ENCODE measurements at places on chromosomes 1 and 21.

- no peak overlapping the region for H3K4me3 ChIP-seq
- H3K27ac ChIP-seq, result no peak overlapping the region
- H3K36me3 ChIP-seq, result no peaks in the 10 kb centered on the region
- H3K4me1 ChIP-seq, result peaks cover 6% of the 10 kb centered on the region
Observed at GRCh38 chr1:79629414-79629813, 622.9 kb upstream of the ADGRL4 start.

- DNase-seq, result no peak
- H3K36me3 ChIP-seq, result no peaks in the 10 kb centered on the region
- no peaks in the 10 kb centered on the region for H3K27me3 ChIP-seq
- H3K4me3 ChIP-seq, result no peak overlapping the region
- no peaks in the 10 kb centered on the region for H3K4me1 ChIP-seq
Observed at GRCh38 chr1:91821126-91821868, 64.7 kb downstream of the TGFBR3 start.

DNA sequence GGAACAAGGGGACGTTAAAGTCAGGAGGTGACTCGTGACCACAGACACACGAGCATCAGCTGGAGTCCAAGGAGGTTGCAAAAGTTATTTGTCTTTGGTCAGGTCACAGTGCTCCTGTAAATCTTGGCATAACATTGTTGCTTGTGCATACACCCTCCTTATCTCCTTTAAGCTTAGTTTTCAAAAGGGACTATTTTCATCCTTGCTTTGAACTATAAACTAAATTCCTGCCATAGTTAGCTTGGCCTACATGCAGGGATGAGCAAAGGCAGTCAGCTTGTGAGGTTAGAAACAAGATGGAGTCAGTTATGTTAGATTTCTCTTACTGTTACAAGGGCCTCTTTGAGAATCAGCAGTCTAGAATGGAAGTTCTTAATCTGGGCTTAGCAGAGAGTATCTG, 28.0 kb upstream of the FASLG start:
- DNase-seq, result no peak
- H3K27ac ChIP-seq, result peak overlapping the region; percentile 58
- H3K4me1 ChIP-seq, result peaks cover 19% of the 10 kb centered on the region

DNA sequence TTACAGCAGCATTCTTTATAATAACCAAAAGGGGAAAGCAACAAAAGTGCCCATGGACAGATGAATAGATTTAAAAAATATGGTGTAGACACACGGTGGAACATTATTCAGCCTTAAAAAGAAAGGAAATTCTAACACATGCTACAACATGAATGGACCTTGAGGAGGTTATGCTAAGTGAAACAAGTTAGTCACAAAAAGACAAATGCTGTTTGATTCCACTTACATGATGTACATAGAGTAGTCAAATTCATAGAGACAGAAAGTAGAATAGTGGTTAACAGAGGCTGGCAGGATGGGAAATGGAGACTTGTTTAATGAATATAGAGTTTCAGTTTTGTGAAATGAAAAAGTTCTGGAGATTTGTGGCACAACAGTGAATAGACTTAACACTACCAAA, 151.4 kb downstream of the CYYR1 start:
- no peak overlapping the region for H3K4me3 ChIP-seq
- no peaks in the 10 kb centered on the region for H3K27me3 ChIP-seq
- no peaks in the 10 kb centered on the region for H3K36me3 ChIP-seq
- no peak overlapping the region for H3K27ac ChIP-seq
- DNase-seq, result no peak

- no peaks in the 10 kb centered on the region for H3K36me3 ChIP-seq
- H3K4me3 ChIP-seq, result no peak overlapping the region
- H3K27me3 ChIP-seq, result no peaks in the 10 kb centered on the region
- H3K4me1 ChIP-seq, result peaks cover under 1% of the 10 kb centered on the region
- H3K27ac ChIP-seq, result no peak overlapping the region
- DNase-seq, result no peak
Observed at GRCh38 chr1:180778782-180779398, 133.8 kb upstream of the KIAA1614 start.

DNA sequence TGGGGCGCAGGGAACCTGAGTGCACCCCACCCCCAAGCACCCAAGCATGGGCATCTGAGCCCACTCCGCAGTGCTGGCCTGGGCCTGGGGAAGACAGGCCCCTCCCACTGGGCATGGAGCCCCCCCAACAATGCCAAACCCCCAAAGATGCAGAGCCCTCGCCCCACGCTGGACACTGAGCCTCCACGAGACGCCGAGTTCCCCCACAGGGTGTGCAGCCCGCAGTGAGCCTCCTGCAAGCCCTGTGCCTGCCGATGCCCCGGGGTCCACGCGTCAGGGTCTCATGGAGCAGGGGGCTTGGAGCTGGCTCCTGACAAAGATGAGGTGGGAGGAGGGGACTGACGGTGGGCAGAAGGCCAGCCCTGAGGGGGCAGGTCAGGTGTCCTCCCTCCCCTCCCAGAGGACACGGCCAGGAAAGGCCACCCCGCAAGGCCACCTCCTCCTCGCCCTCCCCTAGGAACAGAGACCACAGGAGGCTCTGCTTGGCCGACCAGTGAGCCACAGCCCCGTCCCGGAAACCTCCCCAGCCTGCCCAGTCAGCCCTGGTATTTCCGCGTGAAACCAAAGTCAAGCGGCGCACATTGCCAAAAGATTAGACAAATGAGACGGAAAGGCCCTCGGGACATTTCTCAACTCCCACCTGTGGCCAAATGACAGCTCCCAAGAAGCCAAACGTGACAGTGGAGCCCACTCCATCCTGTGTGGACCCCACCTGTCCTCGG, 33.4 kb downstream of the MEGF6 start:
- H3K36me3 ChIP-seq, result no peaks in the 10 kb centered on the region
- H3K27ac ChIP-seq, result no peak overlapping the region
- no peak for DNase-seq
- no peak overlapping the region for H3K4me3 ChIP-seq
- H3K27me3 ChIP-seq, result no peaks in the 10 kb centered on the region

DNA sequence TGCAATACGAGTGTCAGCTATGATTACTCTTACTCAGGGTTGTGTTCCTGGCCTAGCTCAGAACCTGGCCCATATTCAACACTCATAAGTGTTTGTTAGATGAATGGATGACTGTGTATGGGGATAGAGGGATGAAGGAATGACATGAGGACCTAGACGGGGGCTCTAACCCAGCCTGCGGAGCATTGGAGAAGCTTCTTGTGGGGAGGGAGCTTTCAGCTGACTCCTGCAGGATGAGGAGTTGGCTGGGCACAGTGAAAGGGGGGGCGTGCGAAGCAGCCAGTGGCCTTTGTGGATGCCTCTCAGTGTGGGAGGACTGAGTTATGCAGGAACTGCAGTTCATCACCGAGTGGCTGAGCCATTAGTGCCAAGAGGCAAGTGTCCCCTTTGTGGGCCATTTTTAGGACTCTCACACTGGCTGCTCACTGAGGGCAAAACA, 1.2 kb upstream of the EXTL1 start:
- no peak overlapping the region for H3K4me3 ChIP-seq
- no peak for DNase-seq
- no peak overlapping the region for H3K27ac ChIP-seq
- no peaks in the 10 kb centered on the region for H3K36me3 ChIP-seq
- H3K4me1 ChIP-seq, result peaks cover 5% of the 10 kb centered on the region

- DNase-seq, result no peak
- no peaks in the 10 kb centered on the region for H3K27me3 ChIP-seq
- H3K4me3 ChIP-seq, result no peak overlapping the region
Observed at GRCh38 chr1:178539291-178539690, 26.4 kb downstream of the TEX35 start.

DNA sequence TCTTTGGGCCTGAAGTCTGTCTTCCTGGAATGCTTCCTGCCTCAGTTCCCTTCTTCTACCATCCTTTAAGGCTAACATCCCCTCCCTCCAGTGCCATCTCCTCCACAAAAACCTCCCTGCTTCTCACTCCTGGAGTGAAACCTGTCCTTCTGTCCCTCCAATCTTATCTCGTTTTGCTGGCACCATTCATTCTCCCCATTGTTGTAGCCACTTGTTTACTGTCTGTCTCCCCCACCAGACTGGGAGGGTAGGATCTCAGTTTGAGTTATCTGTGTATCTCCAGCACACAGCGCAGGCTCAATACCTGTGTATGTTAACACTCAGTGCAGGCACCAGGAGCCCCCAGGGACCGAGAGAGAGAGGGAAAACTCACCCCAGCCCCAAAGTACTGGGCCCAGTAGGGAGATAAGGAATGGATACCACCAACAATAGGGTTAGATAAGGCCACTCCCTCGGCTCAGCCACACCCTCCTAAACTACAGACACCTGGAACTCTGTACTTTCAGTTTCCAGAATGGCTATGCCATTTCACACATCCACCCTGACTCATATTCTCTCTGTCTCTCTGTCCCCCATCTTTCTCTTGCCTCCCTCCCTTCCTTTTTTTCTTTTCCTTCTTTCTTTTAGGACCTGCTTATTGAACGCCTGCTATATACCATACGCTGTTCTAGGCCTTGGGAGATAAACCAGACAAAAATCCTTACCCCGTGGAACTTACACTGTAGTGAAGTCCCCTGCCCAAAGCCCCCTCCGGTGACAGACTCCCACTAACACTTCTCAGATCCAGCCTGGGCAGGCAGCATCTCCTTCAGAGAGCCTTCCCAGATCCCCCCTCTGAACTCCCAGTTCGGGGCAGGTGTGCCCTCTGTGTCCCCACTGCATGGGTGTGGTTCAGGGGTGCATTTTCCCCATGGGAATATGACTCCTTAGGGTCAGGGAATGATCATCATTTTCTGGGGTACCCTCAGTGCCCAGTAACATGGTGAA, 3.3 kb upstream of the SSBP3 start:
- peak overlapping the region; percentile 72 for H3K27ac ChIP-seq
- H3K4me3 ChIP-seq, result no peak overlapping the region
- H3K36me3 ChIP-seq, result no peaks in the 10 kb centered on the region

GRCh38 chr1:200751717-200752116, 13.0 kb downstream of the CAMSAP2 start:
- H3K4me1 ChIP-seq, result peaks cover 18% of the 10 kb centered on the region
- H3K27ac ChIP-seq, result no peak overlapping the region
- H3K27me3 ChIP-seq, result no peaks in the 10 kb centered on the region
- no peak for DNase-seq
- peaks cover 46% of the 10 kb centered on the region for H3K36me3 ChIP-seq

- no peak overlapping the region for H3K27ac ChIP-seq
- no peak overlapping the region for H3K4me3 ChIP-seq
- H3K36me3 ChIP-seq, result no peaks in the 10 kb centered on the region
Observed at GRCh38 chr1:44832056-44832705, 10.9 kb downstream of the PTCH2 start.

DNA sequence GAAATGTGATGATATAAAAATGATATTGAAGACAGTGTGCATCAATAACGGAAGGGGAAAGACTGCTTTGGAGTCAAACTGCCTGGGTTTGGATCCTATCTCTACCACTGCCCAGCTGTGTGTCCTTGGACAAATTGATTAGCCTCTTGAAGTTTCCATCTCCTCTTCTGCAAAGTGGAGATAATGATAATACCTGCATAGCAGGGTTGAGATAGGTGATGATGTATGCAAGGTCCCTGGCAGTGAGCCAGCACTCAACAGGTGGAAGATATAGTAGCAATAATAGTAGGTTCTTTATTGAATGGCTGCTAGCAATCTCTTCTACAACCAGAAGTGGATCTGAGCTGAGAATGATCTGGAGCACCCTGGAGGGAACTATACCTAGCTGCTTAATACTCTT, 166.7 kb downstream of the MIS18A start:
- no peak overlapping the region for H3K4me3 ChIP-seq
- no peaks in the 10 kb centered on the region for H3K36me3 ChIP-seq
- no peak overlapping the region for H3K27ac ChIP-seq
- DNase-seq, result no peak
- H3K4me1 ChIP-seq, result no peaks in the 10 kb centered on the region

DNA sequence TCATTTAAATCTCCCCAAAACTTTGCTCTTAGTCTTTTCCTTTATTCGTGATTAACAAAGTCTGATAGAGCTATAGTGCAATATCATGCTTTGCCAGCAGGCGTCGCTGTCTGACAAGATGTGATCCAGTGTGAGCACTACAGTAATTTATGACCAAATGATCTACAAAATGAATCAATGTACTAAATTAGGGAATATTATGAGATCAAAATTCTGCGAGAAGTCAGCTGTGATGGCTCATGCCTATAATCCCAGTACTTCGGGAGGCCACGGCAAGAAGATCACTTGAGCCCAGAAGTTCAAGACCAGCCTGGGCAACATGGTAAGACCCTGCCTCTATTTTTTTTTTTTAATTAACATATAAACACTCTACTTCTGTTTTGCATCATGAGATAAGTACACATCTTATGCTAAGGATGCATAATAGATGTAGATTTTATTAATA, 3.6 kb upstream of the SPSB1 start:
- no peak for DNase-seq
- peaks cover 9% of the 10 kb centered on the region for H3K4me1 ChIP-seq
- no peaks in the 10 kb centered on the region for H3K36me3 ChIP-seq

DNA sequence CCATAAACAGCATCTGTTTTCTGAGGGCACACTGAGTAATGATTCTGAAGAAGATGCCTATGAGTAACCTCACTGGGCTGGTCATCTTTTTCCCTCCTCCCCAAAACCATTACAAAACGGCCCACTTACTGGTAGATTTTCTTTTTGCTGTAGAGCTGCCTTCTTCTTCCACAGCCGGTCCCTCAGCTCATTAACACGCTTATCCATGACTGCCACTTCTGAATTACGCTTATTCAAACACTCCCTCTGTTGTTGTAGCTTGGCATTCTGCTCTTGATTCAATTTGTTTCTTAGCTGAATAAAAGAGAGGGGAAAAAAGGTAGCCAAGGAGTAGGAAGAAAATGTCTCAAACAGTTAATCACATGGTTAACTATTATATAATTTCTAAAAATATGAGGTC, 43.1 kb downstream of the TP53BP2 start:
- H3K4me3 ChIP-seq, result no peak overlapping the region
- DNase-seq, result no peak
- no peak overlapping the region for H3K27ac ChIP-seq
- no peaks in the 10 kb centered on the region for H3K4me1 ChIP-seq
- peaks cover 15% of the 10 kb centered on the region for H3K36me3 ChIP-seq

DNA sequence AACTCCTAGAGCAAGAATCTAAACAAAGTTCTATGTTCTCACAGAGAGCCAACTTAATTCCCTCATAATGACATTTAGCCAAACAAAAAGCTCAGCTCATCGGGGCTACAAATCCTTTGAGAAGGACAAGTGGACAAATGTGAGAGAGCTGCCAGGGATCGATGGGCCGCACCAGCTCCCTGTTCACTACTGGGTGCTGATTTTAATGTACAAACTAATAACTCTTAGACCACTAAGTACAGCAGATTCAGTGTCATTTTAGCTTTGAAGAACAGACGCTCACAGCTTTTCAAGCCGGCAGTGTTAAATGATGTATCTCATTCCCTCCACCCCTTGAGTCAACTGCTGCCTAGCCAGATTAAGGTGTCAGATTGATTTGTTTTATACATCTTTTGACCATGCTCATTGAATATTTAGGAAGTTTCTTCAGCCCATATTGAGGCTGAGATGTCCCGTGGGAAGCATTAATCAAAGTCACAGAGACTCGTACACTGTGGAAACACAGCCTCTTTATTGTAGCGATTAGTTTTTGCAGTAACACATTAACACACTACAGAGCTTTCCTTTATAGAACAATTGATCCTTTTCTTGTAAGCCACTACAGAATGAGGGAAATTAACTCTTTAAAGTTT, 21.1 kb downstream of the PROX1 start:
- H3K27ac ChIP-seq, result no peak overlapping the region
- no peak for DNase-seq
- no peaks in the 10 kb centered on the region for H3K36me3 ChIP-seq
- no peak overlapping the region for H3K4me3 ChIP-seq
- no peaks in the 10 kb centered on the region for H3K27me3 ChIP-seq
- no peaks in the 10 kb centered on the region for H3K4me1 ChIP-seq

GRCh38 chr1:59553371-59553770, 256.5 kb downstream of the FGGY start:
- no peaks in the 10 kb centered on the region for H3K4me1 ChIP-seq
- no peak for DNase-seq
- H3K27me3 ChIP-seq, result no peaks in the 10 kb centered on the region

Data from RWPE2 (cell line).